Mesothelial cell of epicardium (in vitro differentiated cells): ENCODE measurements at places on chromosomes 5 and 9.

- no peak for DNase-seq
These were observed 386.6 kb downstream of the YTHDC2 start for GRCh38 chr5:113900141-113900540.

GRCh38 chr5:145854651-145855258 lies 18.1 kb downstream of the GRXCR2 start:
- DNase-seq, result no peak

DNA sequence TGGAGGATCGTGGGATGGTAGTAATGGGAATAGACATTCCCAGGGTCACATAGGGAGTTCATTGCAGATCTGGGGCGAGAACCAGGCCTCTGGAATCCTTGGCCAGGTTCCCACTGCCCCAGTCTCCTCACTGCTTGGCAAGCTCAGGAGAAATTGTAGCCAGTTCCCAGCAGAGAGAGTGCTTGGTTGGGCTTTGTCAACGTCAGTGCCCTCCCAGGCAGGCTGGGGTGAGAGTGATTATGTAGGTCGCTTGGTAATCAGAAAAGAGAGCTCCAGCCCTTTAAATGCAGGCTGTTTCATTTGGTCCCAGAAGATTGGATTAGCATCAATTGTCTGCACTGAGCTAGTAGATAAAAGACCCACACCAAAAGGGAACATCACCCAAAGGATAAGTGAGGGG lies 51.8 kb upstream of the GALNT10 start:
- no peak for DNase-seq

DNA sequence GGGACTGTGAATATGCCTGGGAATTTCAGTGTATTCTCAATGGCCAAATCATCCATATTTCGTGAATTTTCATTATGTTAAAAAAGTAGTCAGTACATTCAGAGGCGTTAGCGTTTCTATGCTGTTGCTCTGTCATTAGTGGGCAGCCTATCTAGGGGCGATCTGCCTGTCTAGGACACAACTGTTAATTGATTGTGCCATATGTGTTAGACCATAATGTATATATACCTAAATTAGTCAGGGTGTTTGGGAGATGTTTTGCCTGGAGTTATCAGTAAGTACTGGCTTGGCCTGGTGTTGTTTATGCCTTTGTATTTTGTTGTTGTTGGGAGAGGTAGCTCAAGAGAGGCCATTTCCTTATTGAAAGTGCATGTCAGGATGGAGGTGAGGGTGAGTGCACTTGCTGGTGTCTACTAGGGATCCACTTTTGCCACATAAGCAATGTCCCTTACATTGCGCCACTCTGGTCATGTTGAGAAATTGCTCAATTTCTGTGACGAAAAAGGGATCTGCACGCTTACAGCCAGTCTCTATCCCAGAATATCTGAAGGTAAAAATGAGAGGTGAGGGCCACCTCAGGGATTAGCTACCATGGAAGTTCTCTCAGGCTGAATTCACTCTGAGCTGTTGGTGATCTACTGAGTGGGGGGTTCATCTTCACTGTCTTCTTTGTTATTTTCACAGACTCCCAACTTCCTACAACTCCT lies 123.3 kb downstream of the ST8SIA4 start:
- no peak for DNase-seq

DNA sequence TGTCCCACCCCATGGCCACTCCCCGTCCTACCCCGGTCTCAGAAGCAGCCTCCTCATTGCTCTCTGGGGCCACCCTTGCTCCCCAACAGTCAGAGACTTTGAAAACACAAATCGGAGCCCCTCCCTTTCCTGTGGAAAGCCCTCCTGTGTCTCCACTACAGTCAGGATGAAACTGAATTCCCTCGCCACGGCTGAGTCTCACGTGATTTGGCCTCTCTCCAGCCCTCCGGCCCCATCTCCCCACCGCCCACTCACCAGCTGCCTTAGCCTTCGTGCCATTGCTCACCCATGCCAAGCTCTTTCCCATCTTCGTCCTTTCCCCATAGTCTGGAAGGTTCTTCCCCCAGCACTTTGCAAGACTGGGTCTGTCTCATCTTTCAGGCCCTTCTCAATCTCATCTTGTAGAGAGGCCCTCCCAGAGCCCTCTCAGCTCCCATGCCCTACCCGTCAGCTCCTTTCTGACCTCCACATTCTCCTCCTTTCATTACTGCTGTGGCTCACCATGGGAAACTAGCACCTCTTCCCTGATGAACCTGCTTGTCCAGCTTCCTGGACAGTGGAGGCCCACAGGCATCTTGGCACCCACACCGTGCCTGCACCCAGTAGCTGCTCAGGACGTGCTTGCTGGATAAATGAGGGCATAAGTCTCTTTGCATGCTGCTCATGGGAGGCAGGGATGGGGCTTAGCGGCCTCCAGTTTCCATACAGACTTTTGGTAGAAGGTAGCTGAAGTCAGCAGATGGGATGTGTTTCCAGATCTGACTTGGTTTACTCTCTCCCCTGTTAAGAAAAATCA lies 126.4 kb upstream of the COL5A1 start:
- no peak for DNase-seq

DNA sequence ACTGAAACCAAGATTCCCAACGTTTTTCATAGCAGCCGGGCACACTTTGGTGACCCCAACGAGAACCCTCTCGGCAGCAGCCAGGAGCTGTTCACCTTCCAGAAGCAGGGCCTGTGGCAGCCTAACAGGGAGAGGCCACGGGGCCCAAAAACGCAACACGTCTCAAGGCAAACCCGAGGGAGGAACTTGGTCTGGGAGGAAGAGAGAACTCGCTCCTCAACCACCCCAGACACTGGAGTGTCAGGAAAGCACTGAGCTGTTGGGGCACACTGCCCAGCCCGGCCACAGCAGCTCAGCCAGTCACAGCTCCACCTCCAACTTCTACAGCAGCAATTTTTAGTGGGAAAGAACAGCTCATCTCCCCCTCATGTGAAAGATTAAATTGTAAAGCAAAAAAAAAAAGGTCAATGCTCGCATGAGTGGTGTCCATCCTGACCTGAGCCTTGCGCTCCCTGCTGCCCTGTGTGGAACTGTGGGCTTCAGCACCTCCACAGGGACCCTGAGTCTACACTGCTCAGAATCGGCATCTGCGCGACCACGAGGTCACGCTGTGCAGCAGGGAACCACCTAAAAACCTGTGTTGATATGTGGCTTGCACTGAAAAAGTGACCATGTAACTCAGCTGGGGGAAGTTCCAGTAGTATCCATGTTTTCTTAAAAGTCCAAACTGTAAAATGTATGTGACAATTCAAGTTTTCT lies 55.0 kb downstream of the IPPK start:
- no peak for DNase-seq

- no peak for DNase-seq
These were observed 4.9 kb downstream of the SLC25A51 start for GRCh38 chr9:37899041-37899440.

GRCh38 chr9:12094046-12094445 lies 599.1 kb upstream of the TYRP1 start:
- DNase-seq, result no peak

DNA sequence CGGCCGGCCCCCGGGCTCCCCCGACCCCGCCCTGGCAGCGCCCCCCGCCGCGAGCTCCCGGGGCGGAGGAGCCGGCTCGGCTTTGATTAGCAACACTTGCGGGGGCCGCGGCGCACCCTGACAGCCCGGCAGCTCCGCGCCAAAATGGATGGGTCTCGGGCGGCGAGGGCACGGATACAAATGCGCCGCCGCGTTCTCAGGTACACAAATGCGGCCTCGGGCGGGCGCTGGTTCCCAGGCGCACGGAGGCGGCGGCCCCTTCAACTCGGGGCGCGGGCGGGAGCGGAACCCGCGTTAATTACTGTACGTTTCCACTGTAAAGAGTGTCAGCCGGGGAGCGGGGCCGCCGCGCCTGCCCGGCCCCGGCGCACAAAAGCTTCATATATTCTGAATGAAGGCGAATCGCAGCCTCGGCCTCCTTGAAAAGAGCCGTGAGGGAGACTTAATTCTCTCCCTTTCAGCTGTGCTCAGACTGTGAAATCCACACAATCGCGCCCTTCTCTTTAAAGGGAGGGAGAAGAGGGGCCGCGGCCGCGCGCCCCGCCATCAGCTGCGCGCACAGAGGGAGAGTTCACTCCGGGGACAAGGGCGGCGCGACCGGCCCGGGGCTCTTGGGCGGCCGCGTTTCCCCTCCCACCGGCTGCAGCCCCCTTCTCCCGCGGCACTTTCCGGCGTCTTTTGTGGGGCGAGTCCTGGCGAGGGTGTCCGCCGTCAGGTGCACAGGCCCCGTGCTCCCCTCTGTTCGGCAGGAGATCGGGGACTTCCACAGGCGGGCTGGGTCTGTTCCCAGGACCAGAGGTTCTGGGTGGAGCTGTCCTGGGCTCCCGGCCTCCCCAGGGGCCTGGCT lies 27.0 kb downstream of the MSX2 start:
- DNase-seq, result peak; percentile 77

DNA sequence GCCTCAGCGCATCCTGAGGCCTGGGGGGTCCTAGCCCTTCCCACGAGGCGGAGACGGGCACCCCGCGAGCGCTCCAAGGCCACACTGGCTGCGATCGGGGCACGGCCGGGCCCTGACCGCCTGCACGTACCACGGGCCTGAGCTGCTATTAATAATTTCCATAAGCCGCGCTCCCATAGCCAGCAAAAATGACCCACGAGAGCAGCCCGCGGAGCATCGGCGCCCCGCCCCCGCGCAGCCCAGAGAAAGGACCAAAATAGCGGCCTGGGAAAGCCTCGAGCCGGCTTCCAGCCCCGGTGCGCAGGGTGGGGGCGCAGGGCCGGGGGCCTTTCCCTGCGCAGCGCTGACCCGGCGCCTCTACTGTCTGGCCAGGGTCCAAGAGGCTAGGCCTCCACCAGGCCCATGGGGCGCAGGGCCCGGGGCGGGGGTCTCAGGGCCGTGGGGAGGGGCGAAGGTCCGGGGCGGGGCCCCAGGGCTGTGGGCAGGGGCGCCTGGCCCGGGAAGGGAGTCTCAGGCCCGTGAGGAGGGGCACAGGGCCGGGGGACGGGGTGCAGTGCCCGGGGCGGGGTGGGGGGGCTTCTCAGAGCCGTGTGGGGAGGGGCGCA lies 54.4 kb downstream of the EXD3 start:
- DNase-seq, result no peak

- no peak for DNase-seq
These were observed 145.6 kb downstream of the GNA14 start for GRCh38 chr9:77502568-77502967.

DNA sequence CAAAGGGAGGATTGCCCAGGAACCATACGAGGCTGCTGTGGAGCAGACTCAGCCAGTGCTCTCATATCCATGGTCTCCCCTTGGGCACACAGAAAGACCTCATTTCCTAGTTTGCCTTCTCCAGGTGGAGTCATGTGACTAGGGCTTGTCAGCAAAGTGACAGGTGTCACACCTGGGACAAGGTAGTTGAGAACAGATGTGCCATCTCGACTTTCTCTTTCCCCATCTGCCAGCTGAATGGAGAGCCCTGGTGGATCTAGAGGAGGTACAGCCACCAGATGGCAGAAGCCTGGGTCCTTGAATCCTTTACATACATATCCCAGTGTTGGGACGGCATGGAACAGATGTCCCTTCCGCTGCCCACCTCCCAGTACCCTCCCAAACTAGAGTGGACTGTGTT lies 42.9 kb upstream of the ALDOB start:
- DNase-seq, result no peak

- no peak for DNase-seq
These were observed 132.7 kb downstream of the MAPKAP1 start for GRCh38 chr9:125574126-125574877.

DNA sequence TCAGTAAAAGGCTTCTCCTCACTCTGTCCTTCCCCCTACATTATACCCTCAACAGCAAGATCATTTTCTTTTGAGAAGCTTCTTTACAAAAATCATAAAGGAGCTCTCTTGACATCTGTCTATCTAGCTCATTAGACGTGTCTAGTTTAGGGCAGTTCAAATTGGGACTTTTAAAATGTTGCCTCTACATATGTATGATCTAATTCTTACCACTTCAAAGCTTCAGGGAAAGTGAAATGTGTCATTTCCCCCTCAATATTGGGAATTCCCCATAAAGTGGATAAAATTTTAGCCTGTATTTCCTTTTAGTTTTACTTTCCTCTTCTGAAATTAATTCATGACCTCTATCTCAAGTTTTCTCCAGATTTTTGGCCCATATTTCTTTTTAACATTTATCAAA lies 323.7 kb downstream of the ARRDC3 start:
- no peak for DNase-seq

- no peak for DNase-seq
These were observed 117.1 kb upstream of the RASA1 start for GRCh38 chr5:87150630-87151029.

DNA sequence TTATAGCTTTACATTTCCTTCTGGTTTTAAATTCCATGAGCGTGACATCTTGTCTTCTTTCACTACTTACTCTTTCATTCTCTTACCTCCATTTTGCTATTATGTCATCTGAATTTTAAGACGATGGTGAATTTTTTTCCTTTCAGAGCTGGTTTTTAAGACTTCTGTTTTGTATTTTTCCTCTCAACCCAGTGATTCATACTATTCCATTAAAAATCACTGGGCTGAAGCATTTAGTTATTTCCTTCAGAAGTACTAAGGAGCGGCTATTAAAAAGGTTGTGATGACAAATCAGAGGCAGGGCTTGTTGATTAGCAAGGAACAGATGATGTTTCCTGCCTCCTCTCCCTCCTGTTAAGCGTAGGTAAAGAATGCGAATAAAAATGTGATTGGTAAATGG lies 16.5 kb downstream of the AGXT2 start:
- no peak for DNase-seq

DNA sequence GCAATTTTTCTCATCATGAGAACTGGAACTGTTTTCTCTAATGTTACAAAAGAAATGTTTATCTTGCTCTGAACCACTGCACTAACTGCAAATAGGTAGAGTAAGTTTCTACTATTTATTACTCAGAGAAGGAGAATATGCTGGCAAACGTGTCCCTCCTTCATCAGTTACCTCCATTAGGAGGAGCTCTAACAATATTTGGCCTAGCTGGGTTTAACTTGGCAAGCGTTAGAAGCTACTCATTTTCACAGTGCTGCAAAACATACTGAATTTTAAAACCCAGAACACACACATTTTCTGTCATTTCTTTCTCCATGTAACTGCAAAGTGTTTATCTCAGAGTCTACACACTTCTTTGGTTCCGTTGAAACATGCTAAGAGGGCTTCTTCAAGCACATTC lies 101.0 kb upstream of the GABRG2 start:
- DNase-seq, result no peak

DNA sequence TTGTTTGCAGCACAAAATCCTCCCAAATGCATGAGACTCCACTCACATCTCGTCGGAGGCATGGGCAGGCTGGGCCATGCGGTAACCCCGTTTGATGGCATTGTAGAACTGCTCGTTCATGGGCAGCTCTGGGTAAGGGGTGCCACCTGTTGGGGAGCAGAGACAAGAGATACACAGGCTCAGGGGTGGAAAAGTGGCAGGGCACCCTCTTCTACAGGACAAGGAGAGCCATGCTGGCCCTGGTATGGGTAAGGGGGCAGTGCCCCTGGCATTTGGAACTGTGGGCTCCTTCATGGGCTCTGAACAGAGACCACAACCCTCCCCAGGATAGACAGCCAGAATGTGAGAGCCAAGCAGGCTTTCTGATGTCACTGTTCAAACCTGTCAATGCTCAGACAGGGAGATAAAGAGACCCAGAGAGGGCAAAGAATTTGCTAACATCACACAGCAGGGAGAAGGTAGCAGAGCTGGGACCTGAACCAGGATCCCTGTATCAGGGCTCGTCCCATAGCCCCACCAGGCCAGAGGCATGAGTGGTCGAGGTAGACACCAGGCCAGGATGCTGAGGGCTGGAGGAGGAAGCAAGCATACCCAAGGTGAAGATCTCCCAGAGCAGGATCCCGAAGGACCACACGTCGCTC lies 33.2 kb upstream of the CSF1R start:
- peak; percentile 20 for DNase-seq
